Nephron progenitor cell (in vitro differentiated cells): ENCODE measurements at places on chromosomes 2 and 18.

DNA sequence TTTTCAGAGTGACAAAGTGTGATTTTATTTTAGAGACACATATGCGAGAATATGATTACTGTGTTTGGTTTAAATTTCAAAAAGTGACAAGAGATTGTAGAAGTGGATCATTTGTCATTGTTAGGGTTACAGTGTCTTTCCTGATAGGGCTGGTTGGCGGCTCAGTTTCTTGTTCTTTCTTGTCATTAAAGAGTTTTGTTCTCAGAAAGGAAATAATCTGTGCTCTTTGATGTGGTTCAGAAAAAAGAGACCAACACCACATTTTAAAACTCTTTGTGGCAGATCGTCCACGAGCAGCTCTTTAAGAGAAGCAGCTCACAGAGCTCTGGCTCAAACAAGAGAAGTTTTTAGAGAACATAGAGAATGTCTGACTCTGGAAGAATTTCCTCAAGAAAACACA lies 45.6 kb upstream of the ZNF532 start:
- DNase-seq: no peak

DNA sequence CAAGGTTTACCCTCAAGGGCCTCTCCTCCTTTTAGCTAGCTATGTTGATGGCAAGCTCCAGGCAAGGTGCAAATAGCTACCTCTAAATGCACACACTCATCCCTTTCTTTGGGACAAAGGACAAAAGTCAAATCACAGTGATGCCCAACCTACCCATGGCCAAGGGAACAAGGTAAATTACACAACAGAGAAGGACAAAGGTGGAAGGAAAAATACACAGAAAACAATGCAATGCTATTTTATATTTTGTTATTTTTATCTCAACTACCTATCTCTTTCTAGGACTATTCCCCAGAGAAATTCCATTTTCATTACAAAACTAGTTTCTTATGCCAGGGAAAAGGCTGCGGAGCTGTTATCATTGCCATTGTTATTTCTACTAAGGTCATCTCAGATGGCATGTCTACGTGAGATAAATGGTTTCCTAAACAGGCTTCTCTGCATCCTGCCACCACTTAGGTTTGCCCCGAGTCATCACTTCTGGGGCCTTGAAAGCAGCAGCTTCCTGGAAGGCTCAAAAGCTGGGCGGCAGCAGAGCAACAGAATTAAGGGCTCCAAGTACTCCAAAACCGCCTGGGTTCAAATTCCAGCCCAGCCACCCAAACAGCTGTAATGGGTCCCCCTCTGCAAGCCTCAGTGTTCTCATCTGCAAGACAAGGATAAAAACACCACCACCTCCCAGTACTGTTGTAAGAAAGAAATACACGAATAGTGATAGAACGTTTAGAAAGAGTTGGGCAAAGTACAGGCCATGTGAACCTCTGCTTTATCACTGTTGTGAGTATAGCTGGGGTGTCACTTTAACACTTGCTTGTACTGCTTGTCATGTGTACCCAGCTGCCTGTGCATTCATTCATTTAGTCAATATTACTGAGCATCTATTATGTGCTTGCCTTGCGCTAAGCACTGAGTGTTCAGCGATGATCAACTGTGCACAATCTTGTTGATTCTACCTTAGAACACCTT lies 20.9 kb downstream of the BCL2 start:
- DNase-seq: no peak

DNA sequence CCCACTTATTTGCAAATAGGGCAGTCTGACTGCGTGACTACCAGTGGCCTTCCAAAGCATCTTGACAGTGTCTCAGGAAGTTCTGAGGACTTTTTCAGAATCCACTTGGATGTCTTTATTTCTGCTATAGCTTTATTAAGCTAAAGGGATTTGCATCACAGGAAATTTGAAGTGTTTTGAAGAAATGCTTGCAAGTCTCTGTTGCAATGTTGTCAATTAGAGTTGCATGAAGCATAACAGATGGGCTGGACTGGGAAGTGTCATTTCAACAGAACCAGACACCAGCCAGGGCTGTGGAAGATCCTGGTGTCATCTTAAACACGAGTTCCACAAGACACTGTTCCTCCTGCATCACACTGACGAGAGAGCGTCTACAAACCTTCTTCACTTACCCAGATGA lies 224.5 kb downstream of the EN1 start:
- DNase-seq: no peak

DNA sequence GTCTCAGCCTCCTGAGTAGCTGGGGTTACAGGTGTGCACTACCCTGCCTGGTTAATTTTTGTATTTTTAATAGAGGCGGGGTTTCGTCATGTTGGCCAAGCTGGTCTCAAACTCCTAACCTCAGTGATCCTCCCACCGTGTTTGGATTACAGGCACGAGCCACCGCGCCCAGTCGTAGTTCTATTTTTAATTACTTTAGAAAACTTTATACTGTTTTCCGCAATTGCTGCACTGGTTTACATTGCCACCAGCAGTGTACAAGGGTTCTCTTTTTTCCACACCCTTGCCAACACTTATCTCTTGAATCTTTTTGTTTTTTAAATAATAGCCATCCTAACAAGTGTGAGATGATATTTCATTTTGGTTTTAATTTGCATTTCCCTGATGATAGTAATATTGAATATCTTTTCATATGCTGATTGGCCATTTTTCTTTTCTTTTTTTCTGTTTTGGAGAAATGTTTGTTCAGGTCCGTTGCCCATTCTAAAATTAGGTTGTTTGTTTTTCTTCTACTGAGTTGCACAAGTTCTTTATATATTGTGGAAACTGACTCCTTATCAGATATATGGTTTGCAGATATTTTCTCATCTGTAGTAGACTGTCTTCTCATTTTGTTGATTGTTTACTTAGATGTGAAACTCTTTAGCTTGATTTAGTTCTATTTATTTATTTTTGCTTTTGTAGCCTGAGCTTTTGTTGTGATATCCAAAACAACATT lies 16.9 kb downstream of the ALMS1 start:
- DNase-seq: no peak

DNA sequence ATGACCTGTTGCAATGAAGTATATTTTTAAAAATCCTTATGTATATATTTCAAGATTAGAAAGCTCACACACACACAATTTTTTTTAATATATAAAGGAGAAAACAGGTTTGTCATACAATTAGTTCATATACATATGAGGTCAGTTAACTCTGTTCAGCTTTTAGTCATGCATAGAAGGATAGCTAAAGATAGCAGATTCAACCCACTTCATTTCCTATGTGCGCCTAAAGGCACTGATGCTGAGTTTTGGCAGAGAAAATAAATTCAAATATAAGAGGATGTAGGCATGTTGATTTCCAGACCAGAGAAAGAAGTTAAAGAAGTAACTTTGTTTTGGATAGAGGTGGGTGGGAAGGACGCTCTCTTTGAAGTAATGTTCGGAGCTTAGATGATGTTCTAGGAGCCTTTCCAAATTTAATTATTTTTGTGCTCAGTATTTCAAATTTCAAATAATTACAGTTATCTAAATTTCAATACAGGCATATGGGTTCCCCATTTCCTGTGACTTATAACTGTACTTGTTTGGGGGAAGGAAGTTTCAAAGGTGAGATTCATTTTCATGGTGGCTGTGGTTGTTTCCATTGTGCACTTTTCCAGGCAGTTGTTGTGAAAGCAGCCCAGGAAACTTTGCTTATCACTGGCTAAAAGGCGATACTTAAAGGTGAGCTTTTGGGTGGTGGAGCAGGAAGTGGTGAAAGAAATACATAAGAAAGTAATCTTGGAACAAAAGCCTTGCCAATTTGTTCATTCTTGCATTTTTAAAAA lies 523.4 kb upstream of the FANCL start:
- DNase-seq: no peak

DNA sequence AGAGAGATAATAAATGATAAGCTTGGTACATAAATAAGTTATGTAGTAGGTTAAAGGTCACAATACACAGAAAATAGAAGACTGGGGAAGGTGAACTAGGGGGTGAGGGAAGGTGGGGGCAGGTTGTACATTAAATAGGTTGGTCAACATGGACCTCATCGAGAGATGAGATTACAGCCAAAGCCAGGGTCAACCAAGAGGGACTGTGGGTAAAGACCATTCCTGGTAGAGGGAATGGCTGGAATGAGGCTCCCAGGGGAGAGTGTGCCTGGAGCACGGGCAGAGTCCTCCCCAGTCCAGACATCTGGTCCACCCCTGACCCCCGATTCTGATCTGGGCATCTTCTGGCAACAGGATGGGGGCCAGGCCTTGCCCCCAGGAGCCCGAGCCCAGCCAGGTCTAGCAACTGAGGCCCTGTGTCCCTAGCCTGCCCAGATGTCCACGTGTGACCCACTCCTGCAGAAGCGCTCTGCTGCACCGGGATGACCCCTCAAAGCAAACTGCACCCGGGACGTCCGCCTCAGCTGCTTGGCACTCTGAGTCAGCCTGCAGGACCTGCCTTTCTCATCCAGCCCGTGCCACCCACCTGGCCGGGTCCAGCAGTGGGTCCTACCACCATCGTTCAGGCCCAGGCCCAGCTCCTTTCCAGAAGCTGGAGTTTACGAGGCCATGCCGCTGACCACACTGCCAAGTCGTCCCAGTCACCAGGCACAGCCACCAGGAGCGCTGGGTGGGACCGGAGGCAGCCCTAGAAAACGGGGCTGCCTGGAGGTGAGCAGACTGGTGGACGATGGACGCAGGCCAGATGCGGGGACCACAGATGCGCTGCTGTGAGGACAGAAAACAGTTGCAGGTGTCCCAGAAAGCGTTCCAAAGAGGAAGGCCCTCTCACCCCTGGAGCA lies 56.2 kb upstream of the ID2 start:
- no peak for DNase-seq
